Stimulated activated CD8-positive, alpha-beta memory T cell treated with anti-CD3 and anti-CD28 coated beads, Interleukin-15, amount 100 ng/mL, for 1 hour (primary cell): ENCODE measurements at places on chromosomes 7 and 10.

GRCh38 chr7:2164646-2165045 lies 68.1 kb downstream of the MAD1L1 start:
- DNase-seq = no peak

- DNase-seq = no peak
Measured at GRCh38 chr7:80924090-80924489, 5.2 kb upstream of the SEMA3C start.

- no peak for DNase-seq
Measured at GRCh38 chr10:117004227-117005025, 561 bp downstream of the SHTN1 start.

- DNase-seq = no peak
Measured at GRCh38 chr10:70176441-70176840, 6.1 kb upstream of the SAR1A start.

GRCh38 chr7:73844848-73845460 lies 2.6 kb upstream of the METTL27 start:
- no peak for DNase-seq

- DNase-seq = no peak
Measured at GRCh38 chr10:52442576-52442975, 128.5 kb downstream of the DKK1 start.
